ENCODE measurements at places on chromosomes 1 and 21.

DNA sequence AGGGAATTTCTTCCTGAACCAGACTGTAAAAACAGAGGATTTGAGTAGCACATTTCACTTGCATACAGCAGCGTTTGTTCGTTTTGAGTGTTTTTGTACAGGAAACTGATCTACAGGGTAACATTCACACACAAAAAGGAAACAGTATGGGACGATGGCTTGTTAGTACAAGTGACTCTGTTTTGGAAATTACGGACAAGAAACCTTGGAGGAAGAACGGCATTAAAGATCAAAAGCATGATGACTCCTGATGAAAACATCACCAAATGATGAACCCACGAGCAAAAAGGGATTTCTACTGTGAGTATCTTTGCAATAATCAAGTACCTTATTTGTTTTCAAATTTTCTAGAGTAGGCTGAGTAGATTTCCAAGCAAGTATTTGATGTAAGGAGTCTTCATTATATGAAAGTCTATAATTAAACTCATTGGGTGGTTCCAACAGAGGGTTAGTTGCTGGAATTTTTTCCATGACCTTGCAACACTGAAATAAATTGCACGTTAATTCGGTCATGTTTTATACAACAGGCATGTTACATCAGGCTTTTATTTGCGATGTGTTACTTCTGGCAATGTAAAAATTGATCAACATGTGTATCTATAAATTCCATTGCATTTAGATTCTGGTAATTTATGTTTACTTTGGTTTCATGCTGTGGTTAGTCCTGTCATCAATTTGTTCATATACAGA lies 76.7 kb upstream of the KCNK2 start:
- DNase-seq = no peak

- DNase-seq = peak; percentile 78
Observed at GRCh38 chr1:1959840-1960479, 40.9 kb upstream of the TMEM52 start.

DNA sequence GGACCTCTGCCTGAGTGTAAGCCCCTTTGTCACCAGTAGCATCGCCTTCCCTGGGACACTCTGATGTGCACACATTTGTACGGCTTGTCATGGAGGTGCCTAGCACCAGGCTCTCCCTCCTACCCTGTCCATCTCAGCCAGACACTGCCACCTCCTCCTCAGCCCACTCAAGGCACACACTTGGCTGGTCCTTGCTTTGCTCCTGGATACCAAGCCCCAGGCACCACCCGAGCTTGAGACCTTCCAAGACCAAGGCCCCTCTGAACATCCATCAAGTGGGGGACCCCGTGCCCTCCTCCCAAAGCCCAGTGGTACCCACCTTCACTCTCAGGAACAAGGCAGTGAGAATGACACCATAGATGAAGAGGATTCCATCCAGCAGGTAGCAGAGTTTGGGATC lies 78.0 kb downstream of the CD247 start:
- DNase-seq = no peak

- DNase-seq = peak; percentile 84
Observed at GRCh38 chr1:1630191-1630964, 1.6 kb upstream of the MMP23B start.

DNA sequence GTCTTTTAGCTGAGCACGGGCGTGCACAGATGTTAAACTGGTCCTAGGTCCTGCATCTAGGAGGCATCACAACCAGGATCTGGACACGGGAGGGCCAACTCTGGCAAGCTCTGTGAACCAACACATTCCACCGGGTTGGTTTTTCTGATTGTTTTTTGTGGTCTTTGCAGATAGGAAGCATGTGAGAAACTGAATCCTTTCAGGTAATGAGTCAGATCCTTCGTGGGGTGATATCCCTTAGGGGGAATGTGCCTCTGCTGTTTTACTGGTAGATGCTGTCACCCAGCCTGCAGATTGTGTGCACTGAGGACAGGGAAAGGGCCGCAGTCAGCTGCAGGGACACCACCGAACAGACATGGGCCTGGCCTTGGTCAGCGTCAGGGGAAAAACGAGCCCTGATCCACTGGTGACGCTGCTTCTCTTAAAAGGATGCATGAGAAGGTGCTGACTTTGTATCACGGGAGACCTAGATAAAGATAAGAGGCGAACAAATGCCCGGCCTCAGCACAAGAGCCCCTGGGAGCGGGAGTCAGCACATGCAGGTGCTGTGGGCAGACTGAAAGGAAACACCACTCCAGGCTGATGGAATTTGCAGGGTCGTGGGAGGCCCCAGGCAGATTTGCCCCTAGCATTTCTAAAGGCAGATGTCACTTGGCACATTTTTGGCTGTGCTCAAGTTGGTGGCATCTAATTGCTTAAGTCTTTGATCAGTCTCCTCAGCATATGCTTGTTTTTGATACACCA lies 51.1 kb downstream of the DOP1B start:
- no peak for DNase-seq

DNA sequence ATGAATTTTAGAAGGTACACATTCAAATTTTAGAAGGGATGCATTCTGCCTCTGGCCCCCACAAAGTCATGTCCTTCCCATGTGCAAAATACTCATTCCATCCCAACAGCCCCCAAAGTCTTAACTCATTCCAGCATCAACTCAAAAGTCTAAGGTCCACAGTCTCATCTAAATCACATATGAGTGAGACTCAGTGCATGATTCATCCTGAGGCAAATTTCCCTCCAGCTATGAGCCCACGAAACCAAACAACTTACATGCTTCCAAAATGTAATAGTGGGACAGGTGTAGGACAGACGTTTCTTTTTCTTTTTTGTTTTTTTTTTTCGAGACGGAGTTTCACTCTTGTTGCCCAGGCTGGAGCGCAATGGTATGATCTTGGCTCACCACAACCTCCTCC lies 12.5 kb upstream of the WNT2B start:
- no peak for DNase-seq

GRCh38 chr1:169527001-169527400 lies 41.3 kb upstream of the SLC19A2 start:
- no peak for DNase-seq
